AG04450 (cell line): ENCODE measurements at places on chromosomes 4 and X. TPM values are rescaled to one million over a fixed set of nuclear protein-coding genes. Genes with fewer than 3 reads are reported as not detected.

Gene GRSF1
- 85.7 and 120 TPM in 2 replicates for polyA plus RNA-seq

Gene CXCL8
- polyA plus RNA-seq: 4.3 and 6.1 TPM in 2 replicates

Gene FMR1NB
- polyA plus RNA-seq: not detected in 2 replicates

Gene ETDC
- polyA plus RNA-seq: not detected in 2 replicates

Gene CFI
- 0.46 and 0.53 TPM in 2 replicates for polyA plus RNA-seq

Gene IBSP
- polyA plus RNA-seq: not detected in 2 replicates

Gene TSPAN7
- 0.07 TPM in 1 of 2 replicates, not detected in the other for polyA plus RNA-seq

Gene ATP2B3
- 0.01 TPM in 1 of 2 replicates, not detected in the other for polyA plus RNA-seq

Gene OPRPN
- not detected in 2 replicates for polyA plus RNA-seq

Gene MAN2B2
- polyA plus RNA-seq: 22.8 and 28.1 TPM in 2 replicates

Gene HMGN5
- polyA plus RNA-seq: 3.6 and 3.7 TPM in 2 replicates

Gene CDS1
- 0.06 TPM in 1 of 2 replicates, not detected in the other for polyA plus RNA-seq

Gene VCX2
- polyA plus RNA-seq: not detected in 2 replicates

Gene GK2
- polyA plus RNA-seq: not detected in 2 replicates

Gene MED14
- 52.8 and 53.3 TPM in 2 replicates for polyA plus RNA-seq

Gene G3BP2
- polyA plus RNA-seq: 139 and 179 TPM in 2 replicates

Gene RTL5
- 1.7 and 2.9 TPM in 2 replicates for polyA plus RNA-seq

Gene ETNPPL
- polyA plus RNA-seq: not detected in 2 replicates

Gene ZIC3
- polyA plus RNA-seq: not detected in 2 replicates

Gene TMPRSS11D
- not detected in 2 replicates for polyA plus RNA-seq

Gene RHOXF2B
- not detected in 2 replicates for polyA plus RNA-seq

Gene VCX3B
- not detected in 2 replicates for polyA plus RNA-seq
